ENCODE measurements at places on chromosomes 13 and 19.

- no peak for DNase-seq
Measured at GRCh38 chr13:97438856-97439595, 5.1 kb downstream of the RAP2A start.

GRCh38 chr19:50341091-50341564 is 12.0 kb upstream of the KCNC3 start:
- no peak for DNase-seq

GRCh38 chr13:96388598-96388997 is 298.7 kb downstream of the HS6ST3 start:
- no peak for DNase-seq

- peak; percentile 50 for DNase-seq
Measured at GRCh38 chr19:39111593-39112199, 13.9 kb upstream of the PAK4 start.

- no peak for DNase-seq
Measured at GRCh38 chr19:49011194-49011593, 5.7 kb downstream of the LHB start.

- DNase-seq, result no peak
Measured at GRCh38 chr13:49042476-49042875, 66.8 kb downstream of the FNDC3A start.

DNA sequence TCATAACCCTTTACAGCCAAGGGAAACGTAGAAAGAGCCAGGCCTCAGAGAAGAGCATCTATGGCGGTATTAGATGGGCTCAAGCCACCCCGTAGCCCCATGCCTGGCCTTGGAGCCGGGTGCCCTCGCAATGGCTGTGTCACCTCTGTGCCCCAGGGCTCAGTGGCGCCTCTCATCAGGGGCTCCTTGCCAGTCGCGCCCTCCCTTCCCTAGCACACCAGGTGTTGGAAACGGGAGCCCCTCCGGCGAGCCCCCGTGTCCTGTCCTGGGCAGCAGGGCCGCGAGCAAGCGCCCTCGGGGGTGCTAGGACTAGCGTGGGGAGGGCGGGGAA is 453 bp downstream of the ZNF256 start:
- no peak for DNase-seq

- no peak for DNase-seq
Measured at GRCh38 chr13:77328819-77329132, 1.9 kb upstream of the MYCBP2 start.

DNA sequence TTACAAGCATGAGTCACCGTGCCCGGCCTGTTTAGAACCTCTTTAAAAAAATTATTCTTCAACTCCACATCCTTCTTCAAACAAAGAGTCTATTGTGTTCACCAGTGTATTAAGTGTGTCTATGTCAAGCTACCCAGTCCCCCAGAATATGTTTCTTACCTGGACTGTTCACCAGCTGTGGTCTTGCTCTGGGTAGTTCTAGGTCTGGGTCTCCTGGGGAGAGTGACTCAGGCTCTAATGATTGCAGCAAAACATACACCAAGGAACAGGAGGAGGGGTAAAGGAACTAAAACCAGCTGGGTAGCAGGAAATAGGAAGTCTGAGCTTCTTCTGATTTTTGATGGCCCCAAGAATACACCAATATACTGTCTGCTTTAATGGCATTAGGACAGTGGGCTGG is at the start of gene FPR1:
TSS of gene FPR1 (minus strand) at position 224 of the 400 bp plus-strand sequence. CDS start 4,884 bp downstream, outside the sequence.
- DNase-seq, result no peak

DNA sequence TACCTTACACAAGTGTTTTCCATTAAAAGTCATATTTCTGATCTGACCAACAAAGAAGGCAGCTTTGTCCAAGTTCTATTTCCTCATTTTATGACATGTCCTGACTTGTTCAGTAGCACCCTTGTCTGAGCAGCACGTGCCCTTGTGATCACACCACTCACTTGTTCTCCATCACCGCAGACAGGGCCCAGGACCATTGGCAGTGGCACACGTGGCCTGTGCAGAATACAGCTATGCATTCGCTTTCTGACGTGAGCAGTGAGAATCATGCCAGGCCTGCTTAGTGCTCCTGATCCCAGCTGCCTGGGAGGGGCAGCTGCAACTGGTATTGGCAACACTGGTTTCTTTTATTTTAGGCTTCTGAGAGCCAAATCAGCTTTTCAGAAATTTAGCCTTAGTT is 134.2 kb downstream of the FRY start:
- DNase-seq, result no peak

DNA sequence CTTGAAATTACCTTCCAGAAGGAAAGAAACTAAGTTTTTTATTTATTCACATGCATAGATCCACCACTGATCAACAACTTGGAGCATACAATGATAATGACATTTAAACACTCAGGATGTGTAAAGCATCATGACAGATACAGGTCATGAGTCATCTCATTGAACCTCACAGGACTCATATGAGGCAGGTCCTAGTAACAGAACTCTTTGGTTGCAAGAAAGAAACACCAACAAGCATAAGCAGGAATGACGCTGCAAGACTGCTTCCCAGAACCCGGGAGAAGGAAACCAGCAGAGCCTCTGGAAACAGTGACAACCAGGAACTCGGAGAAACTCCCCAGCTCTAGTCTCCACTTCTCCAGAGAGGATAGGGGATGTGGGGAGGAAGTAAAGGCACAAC is 60.8 kb upstream of the IPO5 start:
- no peak for DNase-seq

- DNase-seq, result no peak
Measured at GRCh38 chr19:35052599-35053190, 11.2 kb downstream of the HPN start.

DNA sequence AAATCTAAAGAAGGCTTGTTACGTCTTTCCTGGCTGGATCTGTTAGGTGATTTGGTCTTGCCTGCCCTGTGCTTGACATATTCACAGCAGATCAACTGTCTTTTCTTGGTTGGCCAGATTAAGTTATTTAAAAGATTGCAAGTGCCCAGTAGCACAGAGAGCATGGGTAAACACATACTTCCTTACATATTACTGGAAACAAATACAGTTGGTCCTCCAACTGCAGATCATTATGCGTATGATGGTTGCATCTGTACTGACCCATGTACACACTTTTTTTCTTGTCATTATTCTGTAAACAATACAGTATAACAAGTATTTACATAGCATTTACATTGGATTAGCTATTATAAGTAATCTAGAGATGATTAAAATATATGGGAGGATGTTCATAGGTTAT is 9.2 kb upstream of the MPHOSPH8 start:
- DNase-seq, result no peak

DNA sequence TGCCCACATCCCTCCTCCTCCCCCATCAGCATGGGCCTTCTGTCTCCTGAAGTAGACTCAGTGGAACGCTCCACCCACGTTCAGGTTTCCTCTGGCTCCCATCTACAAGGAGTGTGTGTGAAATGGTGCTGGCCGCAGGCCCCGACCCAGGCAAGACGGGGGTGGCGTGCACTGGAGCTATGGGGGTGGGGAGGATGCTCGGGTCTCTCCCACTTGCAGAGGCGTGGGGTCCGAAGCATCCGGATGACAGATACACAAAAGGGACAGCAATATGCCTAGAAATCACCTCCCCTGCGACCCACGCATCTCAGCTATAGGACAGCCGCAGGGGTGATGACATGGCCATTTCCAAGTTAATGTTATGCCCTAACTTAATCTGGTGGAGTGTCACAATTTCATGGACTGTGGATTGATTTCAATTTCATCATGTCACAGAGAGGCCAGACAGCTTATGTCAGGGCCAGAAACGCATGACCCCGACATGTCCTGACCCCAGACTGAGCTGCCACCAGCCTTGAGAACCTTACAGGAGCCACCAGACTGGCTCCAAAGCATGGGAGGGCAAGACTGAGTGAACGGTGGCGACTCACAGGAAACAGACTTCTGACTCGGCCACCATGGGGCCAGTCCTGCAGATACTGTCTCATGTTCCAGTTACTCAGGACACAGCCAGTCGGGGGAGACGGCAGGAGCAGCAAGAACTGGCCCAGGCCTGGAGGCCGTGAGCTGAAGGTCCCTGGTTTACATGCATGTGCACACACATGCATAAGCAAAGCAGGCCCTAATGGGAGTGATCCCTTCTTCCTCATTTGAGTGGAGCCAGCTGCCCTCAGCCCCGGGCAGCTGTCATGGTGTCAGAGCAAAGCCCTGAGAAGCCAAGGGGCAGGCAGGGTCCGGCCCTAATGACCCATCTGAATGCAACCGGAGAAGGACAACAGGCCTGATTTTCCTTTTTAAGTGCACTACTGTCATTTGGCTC is 82.2 kb downstream of the SLC7A1 start:
- DNase-seq, result no peak

DNA sequence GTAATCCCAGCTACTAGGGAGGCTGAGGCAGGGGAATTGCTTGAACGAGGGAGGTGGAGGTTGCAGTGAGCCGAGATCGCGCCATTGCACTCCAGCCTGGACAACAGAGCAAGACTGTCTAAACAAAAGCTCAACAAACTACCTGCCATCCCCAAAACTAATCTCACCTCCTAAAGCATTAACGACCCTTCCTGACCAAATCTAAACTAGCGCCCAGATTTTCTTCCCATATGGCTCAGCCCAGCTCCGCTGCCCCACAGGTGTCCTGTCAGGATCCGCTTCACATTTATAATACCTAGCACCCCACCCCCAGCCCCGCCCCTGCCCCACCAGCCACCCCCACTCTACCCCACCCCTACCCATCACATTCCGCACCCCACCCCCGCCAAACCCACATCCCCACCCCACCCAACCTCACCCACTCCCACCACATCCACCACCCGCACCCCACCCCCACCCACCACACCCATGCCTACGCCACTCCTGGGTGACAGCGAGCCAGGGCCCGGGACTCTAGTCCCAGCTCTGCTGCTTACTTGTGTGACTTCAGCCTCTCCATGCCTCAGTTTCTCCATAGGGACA is 599 bp downstream of the C19orf12 start:
- DNase-seq, result peak; percentile 10

GRCh38 chr13:36567485-36567884 is 106.3 kb upstream of the SERTM1 start:
- DNase-seq, result no peak

DNA sequence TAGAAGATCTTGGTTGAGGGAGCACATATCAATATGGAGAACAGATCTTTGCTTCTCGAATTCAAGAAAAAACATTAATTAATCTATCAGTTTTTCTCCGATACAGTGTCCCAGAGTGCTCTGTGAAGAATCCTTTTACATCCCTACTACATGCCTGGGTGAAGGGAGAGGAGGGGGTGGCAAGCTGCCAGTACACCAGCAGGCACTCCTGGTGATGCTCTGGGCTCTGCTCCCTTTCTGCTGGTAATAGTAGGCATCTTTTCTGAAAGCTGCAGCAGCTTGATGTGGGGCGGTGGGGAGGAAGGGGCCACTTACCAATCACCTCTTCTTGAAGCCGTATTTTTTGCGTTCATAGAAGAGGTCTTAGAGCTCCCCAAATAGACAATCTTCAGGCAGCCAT is 30.7 kb downstream of the PBX4 start:
- no peak for DNase-seq

GRCh38 chr19:18379803-18380747 is 5.9 kb upstream of the GDF15 start:
- peak; percentile 48 for DNase-seq

DNA sequence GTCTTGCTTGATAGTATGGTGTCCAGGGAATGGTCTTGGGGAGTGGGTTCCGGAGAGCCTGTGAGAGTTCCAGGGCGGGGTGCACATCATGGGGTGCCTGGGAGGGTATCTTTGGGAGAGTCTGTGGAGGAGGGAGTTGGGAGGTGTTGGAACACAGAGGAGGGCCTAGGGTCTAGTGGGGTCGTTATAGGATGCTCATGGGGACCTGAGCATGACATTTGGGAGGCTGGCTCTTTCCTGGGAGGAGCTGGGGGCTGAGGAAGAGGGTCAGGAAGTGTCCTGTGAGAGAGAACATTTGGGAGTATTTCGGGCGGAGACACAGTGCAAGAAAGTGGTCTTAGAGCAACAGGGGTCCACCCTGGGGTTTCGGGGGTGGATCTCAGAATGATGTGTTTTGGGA is 2.7 kb downstream of the ACTL9 start:
- no peak for DNase-seq

DNA sequence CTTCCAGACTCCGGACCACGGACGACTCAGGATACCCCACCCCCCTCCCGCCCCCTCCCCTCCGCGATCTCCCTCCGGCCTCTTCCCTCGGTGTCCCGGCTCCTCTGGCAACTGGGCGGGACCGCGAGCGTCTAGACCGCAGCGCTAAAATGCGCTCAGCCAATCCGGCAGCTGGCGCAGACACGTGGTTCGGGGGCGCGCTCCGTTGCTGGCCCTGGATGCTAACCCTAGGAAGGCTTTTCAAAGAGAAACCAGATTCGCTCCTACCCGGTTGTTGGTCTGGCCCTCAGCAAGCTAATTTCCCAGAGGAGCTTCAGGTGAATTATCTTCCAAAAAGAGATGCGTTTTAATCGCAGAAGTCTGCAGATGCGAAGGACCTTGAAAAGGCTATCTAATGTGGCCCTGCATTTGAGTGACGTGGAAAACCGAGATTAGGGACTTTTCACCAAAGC is at the start of gene DZIP1:
TSS of gene DZIP1 (minus strand) at position 106 of the 452 bp plus-strand sequence. CDS start 2,677 bp downstream, outside the sequence.
- DNase-seq, result peak; percentile 11

- no peak for DNase-seq
Measured at GRCh38 chr13:31150315-31150985, 11.3 kb downstream of the HSPH1 start.

- DNase-seq, result peak; percentile 28
Measured at GRCh38 chr19:28737021-28737895, 475.7 kb downstream of the UQCRFS1 start.

DNA sequence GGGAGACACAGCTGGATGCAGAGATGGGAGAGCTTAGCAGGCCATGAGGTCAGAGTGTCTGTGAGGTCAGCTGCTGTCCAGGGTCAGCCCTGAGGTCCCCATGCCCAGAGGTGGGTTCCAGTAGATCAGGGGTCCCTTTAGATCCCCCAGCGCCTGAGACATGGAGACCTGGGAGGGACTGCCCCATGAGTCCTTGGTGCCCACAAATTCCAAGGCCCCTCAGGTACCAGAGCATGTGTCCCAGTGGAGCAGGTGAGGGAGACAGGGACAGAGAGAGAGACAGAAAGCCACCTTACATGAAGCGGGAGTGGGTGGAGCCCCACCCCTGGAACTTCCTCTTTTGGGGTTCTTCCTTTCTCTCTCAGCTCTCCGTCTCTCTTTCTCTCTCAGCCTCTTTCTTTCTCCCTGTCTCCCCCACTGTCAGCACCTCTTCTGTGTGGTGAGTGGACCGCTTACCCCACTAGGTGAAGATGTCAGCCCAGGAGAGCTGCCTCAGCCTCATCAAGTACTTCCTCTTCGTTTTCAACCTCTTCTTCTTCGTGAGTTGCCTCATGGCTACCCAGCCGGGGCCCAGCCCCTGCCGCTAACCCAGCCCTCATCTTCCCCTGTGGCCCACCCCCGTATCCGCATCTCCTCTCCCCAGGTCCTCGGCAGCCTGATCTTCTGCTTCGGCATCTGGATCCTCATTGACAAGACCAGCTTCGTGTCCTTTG is at the start of gene CD37:
TSS of gene CD37 (plus strand) at position 336 of the 713 bp plus-strand sequence. CDS start at position 471, 135 bp downstream.
- peak; percentile 40 for DNase-seq

GRCh38 chr13:87656306-87656705 is 14.9 kb upstream of the SLITRK5 start:
- DNase-seq, result no peak

GRCh38 chr19:34512254-34512822 is 30.8 kb downstream of the WTIP start:
- DNase-seq, result no peak

GRCh38 chr13:100753376-100753775 is 78.8 kb upstream of the TMTC4 start:
- no peak for DNase-seq

GRCh38 chr19:11418094-11418548 is 993 bp downstream of the RGL3 start:
- DNase-seq, result peak; percentile 7
